IPS DF 19.7 (cell line): ENCODE measurements at places on chromosomes 5 and 9.

- DNase-seq = no peak
Observed at GRCh38 chr9:136328622-136329041, 1.3 kb downstream of the GPSM1 start.

GRCh38 chr5:95958310-95959014, 3.2 kb downstream of the ELL2 start:
- no peak for DNase-seq

GRCh38 chr5:181114844-181115778, 15.9 kb downstream of the OR2V1 start:
- DNase-seq = no peak

GRCh38 chr9:133233681-133234432, 24.8 kb upstream of the OBP2B start:
- no peak for DNase-seq

DNA sequence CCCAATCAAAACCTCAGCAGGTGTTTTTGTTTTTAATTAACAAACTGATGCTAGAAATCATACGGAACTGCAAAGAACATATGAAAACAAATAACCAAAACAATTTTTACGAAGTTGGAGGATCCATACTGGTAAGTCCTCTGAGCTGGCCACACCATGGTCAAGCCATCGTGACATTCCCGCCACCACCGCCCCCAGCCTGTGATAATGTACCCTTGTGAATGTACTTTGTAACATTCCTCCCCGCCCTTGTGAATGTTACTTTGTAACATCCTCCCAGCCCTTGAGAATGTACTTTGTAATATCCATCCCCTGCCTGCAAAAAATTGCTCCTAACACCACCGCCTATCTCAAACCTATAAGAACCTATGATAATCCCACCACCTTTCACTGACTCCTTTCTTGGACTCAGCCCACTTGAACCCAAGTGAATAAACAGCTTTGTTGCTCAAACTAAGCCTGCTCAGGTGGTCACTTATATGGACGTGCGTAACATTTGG, 63.3 kb downstream of the RAPGEF6 start:
- no peak for DNase-seq

GRCh38 chr5:177473443-177474001, at the start of gene DBN1:
TSS of gene DBN1 (minus strand) at chr5:177473634. CDS start at chr5:177473521, 113 bp downstream.
- no peak for DNase-seq

- DNase-seq = no peak
Observed at GRCh38 chr5:87405472-87406155, 7.1 kb downstream of the CCNH start.

DNA sequence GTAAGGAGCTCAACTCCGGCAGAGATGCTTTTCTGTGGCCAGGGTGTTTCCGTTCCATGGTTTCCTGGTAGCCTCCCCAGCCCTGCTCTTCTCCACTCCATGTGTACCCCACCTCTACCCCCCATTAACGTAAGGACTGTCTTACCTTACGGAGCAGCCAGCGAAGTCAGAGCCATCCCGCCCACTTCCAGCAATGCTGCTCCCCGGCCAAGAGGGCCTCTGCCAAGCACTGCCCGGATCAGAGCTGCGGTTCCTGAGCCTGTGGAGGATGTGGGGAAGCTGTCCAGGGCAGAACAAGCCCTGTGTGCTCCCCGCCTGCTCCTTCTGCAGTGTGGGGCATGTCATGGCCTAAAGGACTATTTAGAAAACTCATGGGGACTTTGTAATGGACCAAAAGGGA, 261.2 kb downstream of the GADD45G start:
- no peak for DNase-seq

DNA sequence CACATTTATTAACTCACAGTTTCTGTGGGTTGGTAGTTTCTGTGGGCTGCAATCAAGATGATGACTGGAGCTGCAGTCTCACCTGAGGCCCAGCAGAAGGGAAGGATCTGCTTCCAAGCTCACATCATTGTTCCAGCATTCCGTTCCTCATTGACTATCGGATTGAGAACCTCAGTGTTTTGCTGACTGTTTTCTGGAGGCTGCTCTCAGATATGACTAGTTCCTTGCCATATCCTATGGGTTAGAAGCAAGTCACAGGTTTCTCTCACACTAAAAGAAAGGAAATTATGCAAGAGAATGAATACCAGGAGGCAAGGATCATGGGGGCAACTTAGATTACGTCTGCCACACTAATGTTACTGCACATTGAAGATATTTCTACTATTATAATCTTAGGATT, 6.3 kb upstream of the ERAP1 start:
- no peak for DNase-seq

DNA sequence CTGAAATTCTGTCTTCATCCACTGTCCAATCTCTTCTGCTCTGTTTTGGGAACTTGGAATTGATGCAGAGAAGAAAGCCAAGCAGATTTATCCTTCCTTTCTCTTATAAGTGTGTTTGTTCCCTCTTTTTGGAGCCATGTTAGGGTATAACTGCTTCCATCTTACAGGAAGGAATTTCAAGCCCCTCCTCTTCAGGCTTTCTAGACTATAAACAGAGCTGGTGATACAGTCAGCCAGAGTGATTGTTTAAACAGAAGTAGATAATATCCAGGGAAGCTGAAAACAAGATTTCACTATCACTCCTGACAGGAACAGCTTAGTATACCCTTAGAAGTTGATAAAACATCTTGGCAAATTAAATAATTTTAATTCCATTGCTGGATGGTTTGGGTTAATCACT, 102.1 kb upstream of the DMRT1 start:
- no peak for DNase-seq

DNA sequence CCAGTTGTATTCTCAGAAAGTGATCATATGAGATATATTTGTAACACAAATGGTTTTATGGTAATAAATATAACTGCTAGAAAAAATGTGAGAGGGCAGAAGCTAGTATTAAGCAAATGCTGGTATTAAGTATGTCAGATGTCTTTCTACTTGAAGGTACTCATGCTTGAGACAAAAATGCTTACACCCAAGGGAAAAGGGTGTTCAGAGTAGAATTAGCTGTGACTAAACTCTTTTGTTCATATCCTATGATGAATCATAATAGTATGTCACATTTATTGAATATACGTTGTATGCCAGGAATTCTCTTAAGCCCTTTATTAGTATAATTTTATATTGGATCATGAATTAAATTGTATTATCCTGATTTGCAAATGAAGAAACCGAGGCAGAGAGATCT, 2.2 kb downstream of the ADGRV1 start:
- DNase-seq = no peak

DNA sequence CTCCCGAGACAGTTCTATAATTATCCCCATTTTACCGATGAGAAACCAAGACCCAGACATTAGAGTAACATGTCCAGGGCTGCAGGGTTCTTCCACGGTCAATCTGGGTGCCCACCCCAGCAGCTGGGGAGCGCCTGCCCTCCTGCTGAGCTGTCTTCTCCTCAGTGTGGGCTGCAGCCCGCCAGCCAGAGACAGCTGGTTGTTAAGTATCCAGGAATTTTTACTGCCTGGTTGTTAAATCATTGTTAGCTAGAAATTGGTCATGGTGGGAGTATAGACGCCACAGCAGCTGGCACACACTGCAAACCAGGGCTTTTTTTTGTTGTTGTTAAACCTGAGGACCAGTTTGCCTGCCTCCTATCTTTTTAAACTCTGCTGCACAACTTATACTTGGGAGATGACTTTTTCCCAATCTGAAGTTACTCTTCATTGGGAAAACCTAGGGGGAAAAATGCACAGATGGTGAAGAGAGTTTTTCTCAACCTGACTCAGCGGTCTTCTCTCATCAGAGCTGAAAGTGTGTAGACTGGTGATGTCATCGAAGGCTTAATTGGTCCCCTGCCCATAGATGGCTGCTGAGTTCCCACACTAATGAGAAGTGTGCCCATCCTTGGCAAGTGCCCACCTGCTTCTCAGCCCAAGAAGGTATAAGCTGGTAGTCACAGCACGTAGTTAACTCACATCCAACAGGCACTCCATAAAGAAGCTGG, 208.6 kb downstream of the DRD1 start:
- DNase-seq = no peak

DNA sequence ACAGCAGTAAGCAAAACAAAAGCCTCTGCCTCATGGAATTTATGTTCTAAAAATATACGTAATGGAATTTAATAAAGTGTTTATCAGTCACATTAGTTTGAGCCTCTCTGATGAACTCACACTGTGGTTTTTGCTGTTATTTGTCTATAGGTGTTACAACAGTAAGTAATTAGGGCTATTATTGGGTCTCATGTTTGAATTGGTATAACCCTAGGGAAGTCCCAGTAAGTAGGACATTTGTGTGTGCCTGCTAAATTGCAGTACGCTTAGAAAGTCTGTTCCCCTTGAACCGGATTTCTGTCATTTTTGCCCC, 197.6 kb downstream of the NR3C1 start:
- no peak for DNase-seq

- no peak for DNase-seq
Observed at GRCh38 chr5:107948377-107948776, 277.6 kb upstream of the EFNA5 start.

DNA sequence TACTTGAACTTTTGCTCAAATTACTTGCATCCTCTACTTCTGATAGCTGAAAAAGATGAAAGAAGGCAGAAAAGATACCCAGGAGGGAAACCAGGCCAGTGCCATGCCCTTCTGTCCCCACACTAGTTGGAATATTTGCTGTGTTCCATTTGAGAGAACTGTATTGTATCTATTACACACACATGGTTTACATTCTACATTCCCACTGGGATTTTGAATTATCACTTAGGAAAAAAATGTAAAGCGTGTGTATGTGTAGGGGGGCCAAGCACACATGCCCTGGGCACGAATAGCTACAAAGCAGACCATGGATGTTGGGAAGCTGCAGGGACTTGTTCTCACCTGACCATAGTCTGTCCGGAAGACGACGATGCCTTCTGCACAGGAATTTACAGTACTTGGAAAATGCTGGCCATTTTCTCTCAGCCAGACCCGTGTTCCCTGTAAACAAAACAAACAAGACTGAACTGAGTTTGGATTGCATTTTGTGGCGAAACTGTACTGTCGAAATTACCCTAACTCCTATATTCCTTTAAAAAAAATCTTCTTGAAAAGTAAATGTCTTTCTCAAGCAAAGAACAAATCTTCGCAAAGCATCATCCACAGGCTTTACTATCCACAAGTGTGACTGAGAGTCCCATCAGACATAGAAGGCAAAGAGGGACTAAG, 58.7 kb downstream of the MYO10 start:
- DNase-seq = no peak

GRCh38 chr5:157271740-157272271, 5.9 kb downstream of the CYFIP2 start:
- DNase-seq = no peak

GRCh38 chr9:84871983-84872382, 202.5 kb downstream of the NTRK2 start:
- no peak for DNase-seq

DNA sequence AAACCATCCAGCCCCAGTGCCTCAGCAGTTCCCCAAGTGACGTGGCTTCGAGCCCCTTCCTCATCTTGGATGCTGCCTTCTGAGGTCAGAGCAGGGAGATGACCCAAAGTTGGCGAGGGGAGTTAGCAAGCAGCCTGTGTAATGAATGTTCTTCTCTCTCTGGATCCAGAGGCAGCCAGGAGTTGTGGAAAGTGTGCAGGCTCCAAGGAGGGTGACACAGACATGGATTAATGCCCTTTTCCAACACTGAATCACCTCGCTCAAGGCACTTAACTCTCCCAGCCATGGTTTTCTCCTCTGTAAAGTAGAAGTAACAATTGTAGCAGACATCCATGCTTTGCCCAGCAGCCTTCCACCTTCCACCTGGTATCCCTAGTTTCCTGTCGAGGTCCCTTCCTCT, 64.6 kb upstream of the HAND1 start:
- DNase-seq = no peak
